CD4-positive, alpha-beta T cell treated with Interleukin-21 for 1 hour (primary cell): ENCODE measurements at places on chromosomes 13 and 19.

DNA sequence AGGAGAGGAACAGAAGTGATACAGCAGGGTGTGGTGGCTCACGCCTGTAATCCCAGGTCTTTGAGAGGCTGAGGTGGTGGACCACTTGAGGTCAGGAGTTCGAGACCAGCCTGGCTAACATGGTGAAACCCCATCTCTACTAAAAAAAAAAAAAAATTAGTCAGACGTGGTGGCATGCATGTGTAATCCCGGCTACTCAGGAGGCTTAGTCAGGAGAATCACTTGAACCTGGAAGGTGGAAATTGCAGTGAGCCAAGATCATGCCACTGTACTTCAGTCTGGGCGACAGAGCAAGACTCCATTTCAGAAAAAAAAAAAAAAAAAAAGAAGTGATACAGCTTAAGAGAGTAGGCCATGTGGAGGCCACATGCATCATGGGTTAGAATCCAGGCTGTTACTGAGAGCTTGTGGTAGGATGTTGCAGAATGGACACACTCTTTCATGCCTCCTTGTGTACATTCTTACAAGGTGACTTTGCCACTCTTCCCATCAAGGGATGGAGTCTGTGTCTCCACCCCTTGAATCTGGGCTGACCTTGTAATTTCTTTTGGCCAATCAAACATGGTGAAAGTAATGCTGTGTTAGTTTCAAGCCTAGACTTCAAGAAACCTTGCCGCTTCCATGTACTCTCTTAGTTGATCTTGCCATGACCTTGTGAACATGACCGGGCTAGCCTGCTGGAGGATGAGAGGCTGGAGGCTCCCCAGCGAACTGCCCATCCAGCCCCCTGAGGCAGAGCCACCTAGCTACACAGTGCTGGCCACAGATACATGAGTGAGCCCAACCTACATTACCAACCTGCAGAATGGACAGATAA lies 12.3 kb downstream of the FAM187B start:
- no peak for DNase-seq

- DNase-seq: no peak
These were observed 13.3 kb downstream of the FAM216B start for GRCh38 chr13:42794577-42795275.

- DNase-seq: no peak
These were observed 663 bp upstream of the PLA2G4C start for GRCh38 chr19:48111280-48111679.

GRCh38 chr13:110044551-110045111 lies 258.2 kb upstream of the IRS2 start:
- no peak for DNase-seq

DNA sequence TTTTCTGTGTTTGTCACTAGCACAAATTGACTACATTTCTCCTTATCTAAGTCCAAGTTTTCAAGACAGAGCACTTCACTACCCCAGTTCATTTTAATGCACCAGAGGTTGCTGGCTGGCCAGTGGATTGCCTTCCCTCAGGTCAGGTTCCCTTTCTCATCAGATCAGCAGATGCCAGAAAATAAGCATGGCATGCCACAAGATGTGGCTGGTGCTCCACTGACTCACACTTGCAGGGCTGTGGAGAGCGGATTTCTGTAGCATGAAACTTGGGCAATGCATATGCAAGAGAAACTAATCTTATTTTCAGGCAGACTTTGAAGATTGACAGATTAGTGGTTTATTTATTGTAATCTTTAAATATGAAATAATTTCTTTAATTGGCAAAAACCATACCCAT lies 79.5 kb downstream of the RUBCNL start:
- no peak for DNase-seq

GRCh38 chr19:47363758-47364531 lies 14.8 kb downstream of the DHX34 start:
- DNase-seq: no peak

GRCh38 chr13:44273991-44274770 lies 99.4 kb upstream of the SERP2 start:
- DNase-seq: peak; percentile 85

DNA sequence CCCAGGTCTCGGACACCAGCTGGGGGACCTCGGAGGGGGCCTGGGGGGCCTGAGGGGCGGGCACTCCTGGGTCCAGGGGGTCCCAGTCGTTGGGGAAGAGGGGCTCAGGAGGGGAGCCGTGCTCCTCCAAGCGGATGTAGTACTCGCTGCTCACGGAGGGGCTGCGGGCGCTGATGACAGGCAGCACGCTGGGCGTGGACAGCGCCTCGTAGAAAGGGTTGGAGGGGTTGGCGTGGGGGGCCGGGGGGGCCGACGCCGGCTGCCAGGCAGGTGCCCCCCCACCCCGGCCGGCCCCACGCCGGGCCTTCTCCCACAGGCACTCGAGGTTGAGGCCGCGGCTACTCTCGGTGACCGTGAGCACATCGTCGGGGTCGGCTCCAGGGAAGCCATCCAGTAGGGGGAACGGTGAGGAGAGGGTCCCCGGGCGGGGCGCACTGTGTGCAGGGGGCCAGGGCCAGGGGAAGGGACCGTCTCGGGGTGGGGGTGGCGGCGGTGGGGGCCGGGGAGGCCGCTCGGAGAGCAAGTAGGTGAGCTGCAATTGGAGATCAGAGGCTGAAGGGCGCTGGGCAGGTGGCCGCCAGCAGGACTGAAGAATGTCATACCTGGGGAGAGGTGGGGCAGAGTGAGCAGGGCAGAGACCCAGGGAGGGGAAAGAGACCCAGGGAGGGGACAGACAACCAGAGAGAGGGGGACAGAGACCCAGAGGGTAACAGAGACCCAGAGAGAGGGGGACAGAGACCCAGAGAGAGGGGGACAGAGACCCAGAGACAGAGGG lies 12.1 kb downstream of the LMTK3 start:
- DNase-seq: no peak

DNA sequence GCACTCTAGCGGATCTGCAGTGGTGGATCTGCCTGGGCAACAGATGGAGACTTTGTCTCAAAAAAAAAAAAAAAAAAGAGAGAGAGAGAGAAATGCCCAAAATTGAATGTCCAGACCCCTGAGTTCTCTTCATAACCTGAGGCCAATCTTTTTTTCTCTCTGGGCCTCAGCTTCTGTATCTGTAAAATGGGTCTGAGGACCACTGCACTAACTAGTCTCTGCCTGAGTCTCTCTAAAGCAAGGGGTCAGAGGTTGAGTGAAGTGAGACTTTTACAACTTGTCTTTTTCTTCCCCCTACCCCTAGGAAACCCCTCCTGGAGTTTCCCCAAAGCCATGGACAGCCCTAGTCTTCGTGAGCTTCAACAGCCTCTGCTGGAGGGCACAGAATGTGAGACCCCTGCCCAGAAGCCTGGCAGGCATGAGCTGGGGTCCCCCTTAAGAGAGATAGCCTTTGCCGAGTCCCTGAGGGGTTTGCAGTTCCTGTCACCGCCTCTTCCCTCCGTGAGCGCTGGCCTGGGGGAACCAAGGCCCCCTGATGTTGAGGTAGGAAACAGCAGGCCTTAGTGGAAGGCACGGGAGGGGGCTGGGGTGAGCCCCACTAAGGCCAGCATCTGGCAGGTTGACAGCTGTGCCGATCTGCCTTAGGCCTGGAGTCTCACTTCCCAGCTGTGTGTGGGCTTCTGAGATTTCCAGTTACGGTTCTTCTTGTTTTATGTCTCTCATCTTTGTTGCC lies 1.8 kb downstream of the TMEM91 start:
- DNase-seq: no peak

DNA sequence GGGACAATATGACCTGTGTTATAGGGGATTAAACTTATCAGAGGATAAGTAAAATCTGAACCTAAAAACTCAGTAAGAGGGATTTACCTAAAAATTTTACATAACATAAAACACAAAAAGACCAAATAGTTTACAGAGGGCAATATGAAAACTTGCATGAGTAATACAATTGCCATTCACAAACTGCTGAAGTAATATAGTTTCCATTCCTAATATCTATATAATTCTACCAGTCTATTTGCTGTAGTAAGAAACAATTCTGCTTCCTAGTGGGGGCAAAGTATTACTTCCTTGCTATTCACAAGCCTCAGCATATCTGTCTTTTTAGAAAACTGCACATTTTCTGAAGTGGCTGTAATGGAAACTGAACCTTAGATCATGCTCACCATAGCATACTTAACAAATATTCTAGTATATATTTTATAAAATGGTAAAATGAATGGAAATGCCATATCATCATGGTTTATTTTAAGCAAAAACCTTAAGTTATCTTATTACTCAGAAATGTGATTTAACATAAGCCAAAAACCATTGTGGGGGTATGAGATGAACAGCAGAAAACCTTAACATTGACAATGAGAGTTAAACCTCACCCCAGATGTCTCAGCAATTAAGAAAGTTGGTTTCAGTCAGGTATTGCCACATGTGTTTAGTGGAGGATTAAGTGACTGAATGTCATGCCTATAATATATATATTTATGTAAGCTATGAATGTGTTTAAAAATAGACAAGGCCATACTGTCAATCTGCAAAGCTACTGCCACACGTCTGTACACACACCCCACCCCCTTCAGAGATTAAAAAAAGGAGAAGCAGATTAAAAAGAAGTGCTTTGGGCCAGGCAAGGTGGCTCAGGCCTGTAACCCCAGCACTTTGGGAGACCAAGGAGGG lies 136.8 kb downstream of the MIPEP start:
- no peak for DNase-seq

DNA sequence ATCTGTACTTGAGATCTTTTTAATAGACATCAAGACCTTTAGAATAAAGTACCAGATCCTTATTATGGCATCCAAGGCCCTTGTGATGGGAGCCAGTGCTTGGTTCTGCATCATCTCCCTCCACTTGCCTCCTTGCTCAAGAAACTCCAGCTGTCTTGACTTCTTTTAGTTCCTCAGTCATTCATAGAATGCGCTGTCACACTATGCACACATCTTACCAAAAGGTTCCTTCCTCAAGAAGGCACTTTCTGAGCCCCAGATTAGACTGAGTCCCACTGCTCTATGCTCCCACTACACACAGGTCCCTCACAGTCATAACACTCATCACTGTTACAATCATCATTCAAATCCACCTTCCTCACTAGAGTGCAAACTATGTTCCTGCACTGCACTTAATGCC lies 57.8 kb upstream of the ITM2B start:
- DNase-seq: no peak

GRCh38 chr13:77537289-77537919 lies 1.9 kb downstream of the SCEL start:
- DNase-seq: no peak

GRCh38 chr13:20303636-20304035 lies 71.5 kb upstream of the GJB6 start:
- no peak for DNase-seq

DNA sequence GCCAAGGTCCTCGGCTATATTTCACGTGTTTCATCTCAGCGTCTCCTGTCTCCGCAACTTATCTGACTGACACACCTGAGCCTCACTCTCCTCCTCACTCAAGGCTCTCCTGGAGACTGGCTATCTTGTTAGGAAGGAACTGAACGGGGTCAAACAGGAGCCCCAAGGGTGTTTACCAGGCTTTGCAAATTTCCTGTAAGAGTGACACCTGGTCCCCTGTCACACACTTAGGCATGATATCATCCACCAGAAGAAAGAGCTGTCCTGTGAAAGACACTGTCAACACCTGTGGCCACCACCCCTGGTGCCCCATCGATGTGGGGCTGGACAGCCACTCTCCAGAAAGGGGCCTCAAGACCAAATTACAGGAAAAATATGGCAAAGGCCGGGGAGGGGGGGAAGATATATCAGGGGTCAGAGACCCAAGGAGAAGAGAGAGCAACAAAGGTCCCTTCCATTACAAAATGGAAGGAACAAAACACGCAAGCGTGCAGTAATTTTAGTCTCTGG lies 2.9 kb downstream of the CD70 start:
- DNase-seq: no peak

DNA sequence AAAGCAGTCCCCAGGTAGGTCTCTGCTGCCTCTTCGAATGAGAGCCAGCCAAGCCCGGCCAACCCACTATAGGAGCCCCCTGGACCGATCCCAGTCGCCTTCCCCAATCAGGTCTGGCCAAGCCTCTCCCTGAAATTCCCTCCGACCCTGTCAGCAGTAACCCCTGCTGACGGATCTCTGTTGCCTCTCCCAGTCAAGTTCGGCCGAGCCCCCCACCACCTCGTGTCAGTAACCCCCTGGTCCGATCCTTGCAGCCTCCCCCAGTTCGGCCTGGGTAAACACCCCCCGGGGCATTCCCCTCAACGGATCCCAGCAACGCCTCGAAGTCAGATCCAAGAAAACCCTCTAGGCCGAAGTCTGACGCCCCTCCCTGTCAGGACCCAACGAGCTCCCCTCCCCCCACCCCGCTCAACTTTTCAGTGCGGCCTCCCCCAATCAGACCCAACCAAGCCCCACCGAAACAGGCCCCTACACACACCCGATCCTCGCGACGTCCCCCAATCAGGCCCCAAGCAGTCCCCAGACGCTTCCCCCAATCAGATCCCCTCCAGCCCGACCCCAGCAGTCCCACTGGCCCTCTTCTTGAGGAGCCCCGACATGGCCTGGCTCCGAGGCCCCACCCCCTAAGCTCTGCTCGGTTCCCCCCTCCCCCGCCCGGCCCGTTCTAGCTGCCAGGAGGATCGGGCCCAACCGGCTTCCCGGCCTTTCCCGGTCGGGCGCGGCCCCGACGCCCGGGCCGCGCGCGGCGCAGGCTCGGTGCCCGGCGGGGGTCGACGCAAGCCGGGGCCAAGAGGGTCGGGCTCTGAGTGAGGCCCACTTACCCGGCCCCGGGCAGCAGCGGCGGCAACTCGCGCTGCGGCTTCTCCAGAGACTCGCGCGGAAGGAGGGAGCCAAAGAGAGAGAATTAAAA lies 1.8 kb downstream of the TNPO2 start:
- DNase-seq: peak; percentile 61

- DNase-seq: no peak
These were observed 306.1 kb downstream of the IRS2 start for GRCh38 chr13:109480011-109480955.

- DNase-seq: no peak
These were observed 44.8 kb downstream of the PHF11 start for GRCh38 chr13:49540552-49540951.

DNA sequence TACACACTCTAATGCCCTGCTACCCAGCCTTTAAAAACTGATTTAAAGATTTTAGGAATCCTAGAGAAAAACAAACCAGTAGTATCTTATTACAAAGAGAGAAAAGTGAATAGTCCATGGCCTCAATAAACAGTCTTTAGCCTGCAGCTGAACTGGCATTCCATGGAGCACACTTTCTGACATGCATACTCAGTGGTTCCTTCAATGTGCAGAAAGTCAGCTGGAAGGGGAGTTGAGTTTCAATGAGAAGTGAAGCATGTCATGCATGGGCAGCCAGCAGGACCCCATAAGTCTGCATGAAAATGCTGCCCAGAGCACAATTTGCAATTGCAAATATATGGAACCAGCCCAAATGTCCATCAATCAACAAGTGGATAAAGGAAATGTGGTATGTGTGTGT lies 273.7 kb downstream of the UQCRFS1 start:
- DNase-seq: no peak

- DNase-seq: no peak
These were observed 4.9 kb downstream of the SHKBP1 start for GRCh38 chr19:40581531-40581930.

GRCh38 chr13:105825071-105825470 lies 710.4 kb downstream of the EFNB2 start:
- DNase-seq: no peak

GRCh38 chr19:31326329-31327028 lies 22.8 kb downstream of the TSHZ3 start:
- no peak for DNase-seq
